Pulmonary artery endothelial cell (primary cell): ENCODE measurements at places on chromosomes 3 and 15.

- DNase-seq: no peak
Measured at GRCh38 chr3:11544412-11545181, 99.1 kb downstream of the VGLL4 start.

- no peak for DNase-seq
Measured at GRCh38 chr3:141677701-141678100, 60.4 kb upstream of the RNF7 start.

DNA sequence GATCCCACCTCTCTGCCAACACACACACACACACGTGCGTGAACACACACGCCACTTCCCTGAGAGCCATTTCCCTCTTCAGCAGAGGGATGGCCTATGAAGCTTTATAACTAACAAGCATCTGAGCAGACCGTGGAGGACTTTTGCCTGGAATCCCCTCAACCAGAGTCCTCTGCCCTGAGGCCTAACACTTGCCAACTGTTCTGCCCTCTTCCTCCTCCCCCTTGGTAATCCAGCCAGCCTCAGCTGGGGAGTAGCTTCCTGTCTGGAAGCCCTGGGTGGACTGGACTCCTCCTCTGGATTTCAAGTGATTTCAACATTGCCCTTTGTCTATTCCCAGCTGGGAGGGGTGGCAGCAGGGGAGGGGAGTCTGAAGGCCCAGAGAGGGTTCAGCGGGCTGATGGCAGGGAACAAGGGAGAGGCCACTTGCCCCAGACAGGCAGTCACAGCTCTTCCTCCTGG lies 68.4 kb upstream of the HACD2 start:
- peak; percentile 33 for DNase-seq

- DNase-seq: no peak
Measured at GRCh38 chr3:134095005-134095404, 65.3 kb upstream of the SLCO2A1 start.

GRCh38 chr3:98778852-98779413 lies 15.8 kb downstream of the ST3GAL6 start:
- peak; percentile 96 for DNase-seq
